ENCODE measurements at places on chromosomes 7 and 10.

DNA sequence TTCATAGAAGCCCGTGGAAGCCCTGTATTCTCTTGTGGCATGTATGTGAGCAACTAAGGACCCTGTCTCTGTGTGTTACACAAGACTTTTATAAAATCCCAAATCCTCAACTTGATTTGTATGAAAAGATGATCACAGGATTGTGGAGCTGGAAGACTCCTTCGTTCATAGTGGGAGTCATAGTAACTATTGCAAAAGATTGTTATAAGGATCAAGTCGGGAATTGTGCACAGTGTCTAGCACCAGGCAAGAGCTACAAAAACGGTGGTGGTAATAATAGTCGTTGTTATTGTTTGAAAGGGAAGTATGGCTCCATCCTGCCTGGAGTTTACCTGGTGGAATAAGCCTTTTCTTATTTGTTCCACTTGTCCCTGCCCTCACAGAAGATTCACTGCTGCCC, 42.8 kb upstream of the MTURN start:
- no peak for DNase-seq

DNA sequence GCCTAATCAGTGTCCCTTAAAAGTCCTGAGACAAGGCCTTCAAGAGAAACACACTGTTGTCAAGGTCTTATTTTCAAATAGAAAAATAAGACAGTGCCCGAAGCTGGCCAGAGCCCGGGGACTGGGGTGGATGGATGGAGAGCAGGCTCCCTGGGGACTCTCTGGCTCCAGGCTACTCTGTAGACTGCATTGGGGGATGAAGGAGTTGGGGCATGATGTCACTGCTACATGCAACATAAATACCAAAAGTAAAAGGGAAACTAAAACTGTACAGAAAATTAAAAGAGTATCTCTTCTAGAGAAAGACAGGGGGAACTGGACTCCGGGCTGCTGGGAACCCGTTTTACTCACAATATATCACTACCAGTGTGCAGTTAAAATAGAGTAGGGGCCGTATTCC, 629.8 kb downstream of the KCNMA1 start:
- DNase-seq = no peak

DNA sequence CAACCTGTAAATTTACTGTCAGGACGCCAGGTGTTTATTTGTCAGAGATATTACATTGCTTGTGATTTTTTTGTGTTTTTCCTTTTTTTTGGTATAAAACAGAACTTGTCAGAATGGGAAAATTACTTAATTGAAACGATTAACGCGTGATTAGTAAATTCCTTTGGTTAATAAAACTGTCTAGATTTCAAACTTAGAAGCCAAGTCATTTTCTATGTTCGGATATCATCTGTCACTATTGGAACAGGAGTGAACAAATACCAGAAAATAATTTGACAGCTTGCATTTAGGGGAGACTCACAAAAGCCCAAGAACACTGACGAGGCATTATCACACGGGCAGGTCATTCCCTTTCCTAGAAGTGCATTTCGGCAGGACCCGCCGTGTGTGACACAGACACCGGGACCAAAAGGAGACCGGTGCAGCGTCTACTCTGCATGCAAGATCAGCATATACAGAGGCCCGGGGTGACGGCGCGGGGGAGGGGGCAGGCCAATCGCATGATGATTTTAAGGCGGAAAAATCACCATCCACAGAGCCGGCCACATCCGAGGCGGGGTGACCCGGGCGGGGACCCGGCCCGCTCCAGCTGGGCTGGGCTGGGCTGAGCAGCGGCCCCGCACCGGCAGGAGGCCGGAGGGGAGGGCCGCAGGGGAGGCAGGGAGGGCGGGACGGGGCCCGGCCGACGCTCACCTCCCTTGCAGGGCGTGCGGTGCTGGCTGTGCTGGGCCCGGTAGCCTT, 841 bp downstream of the GLUD1 start:
- peak; percentile 73 for DNase-seq

GRCh38 chr10:122949296-122949695, 4.7 kb downstream of the C10orf88 start:
- no peak for DNase-seq

GRCh38 chr7:94264756-94265155, 129.9 kb upstream of the COL1A2 start:
- DNase-seq = no peak

- DNase-seq = no peak
Observed at GRCh38 chr7:15802425-15802824, 115.9 kb upstream of the MEOX2 start.

- no peak for DNase-seq
Observed at GRCh38 chr10:15120523-15120922, 23.4 kb downstream of the RPP38 start.

GRCh38 chr10:103554488-103555324, 61.2 kb downstream of the NEURL1 start:
- DNase-seq = peak; percentile 70

DNA sequence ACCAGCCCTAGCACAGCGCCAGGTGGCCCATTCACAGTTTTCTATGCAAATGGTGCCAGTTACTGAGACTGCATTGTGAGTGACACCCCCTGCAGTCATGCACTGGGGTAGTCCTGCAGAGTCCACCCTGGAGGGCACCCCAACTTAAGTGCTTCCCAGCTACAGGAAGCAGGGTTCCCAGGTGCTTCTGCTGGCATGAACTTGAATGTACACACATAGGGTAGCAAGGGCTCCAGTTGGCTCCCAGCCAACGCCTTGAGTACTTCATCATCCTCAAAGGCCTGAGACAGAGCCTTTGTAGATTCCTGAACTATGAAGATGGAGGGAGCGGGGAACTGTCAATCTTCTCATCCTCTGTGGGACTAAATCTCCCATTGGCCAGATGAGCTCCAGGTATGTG, 11.5 kb upstream of the NPFFR1 start:
- no peak for DNase-seq

GRCh38 chr10:5752301-5752871, 60.8 kb downstream of the GDI2 start:
- DNase-seq = no peak

DNA sequence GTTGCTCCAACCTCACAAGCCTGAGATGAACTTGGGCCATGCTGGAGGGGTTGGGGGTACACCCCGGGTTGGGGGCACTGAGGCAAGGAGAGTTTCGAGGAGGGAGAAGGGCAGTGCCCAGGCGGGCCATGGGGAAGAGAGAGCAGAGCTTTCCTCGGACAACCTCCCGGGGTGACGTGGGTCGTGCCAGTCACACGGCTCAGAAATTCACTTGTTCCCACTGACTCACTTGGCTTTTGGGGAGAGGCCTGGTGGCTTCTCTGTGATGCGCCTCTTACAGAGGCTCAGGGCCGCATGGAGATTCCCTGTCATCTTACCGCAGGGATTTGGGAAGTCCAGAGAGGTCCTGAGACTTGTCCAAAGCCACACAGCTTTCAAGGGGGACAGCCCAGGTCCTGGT, 2.9 kb downstream of the LAT2 start:
- no peak for DNase-seq

- no peak for DNase-seq
Observed at GRCh38 chr7:38502289-38502688, 128.9 kb downstream of the AMPH start.

DNA sequence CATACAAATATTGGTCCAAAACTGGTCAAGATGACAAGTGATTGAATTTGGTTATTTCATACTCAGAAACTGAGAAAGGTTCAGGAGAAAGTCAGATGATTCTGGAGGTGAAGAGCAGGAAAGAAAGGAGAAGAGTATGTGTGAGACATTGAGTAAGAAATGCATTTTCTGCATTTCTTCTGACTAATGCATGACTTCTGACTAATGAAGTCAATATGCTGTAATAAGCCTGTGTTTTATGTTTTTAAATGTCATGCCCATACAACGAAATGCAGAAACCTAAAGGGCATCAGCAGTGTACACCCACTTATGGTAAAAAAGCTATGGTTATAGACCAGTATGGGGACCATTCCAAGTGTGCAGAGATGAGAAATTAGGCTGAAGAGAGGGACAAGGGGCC, 1227.8 kb upstream of the SORCS1 start:
- DNase-seq = no peak

- no peak for DNase-seq
Observed at GRCh38 chr10:133104068-133104962, 16.6 kb downstream of the ADGRA1 start.

Data from transverse colon (tissue), 4 donors.